GM23338 (cell line): ENCODE measurements at places on chromosomes 12 and 14. TPM values are rescaled to one million over a fixed set of nuclear protein-coding genes. Genes with fewer than 3 reads are reported as not detected.

Gene PLA2G1B
- total RNA-seq = not detected in 2 replicates

Gene HOXC11
- not detected in 2 replicates for total RNA-seq

Gene SIX6
- not detected in 2 replicates for total RNA-seq

- H3K36me3 ChIP-seq = no peaks in the 10 kb centered on the region
- DNase-seq = peak; percentile 86
- peaks cover 4% of the 10 kb centered on the region; the same call in 1 of the 2 replicates for H3K4me1 ChIP-seq
- no peak overlapping the region for H3K4me3 ChIP-seq
Observed at GRCh38 chr12:121916719-121917118, 1.7 kb upstream of the CFAP251 start.

- H3K27ac ChIP-seq = no peak overlapping the region
- DNase-seq = no peak
Observed at GRCh38 chr12:39006286-39006685, 100.9 kb upstream of the CPNE8 start.

- no peaks in the 10 kb centered on the region for H3K36me3 ChIP-seq
- H3K4me3 ChIP-seq = no peak overlapping the region
- H3K27me3 ChIP-seq = no peaks in the 10 kb centered on the region
Observed at GRCh38 chr12:81499809-81500208, 259.3 kb downstream of the PPFIA2 start.

- no peak for DNase-seq
- H3K4me1 ChIP-seq = peaks cover 33% of the 10 kb centered on the region
- H3K36me3 ChIP-seq = no peaks in the 10 kb centered on the region
- H3K27me3 ChIP-seq = no peaks in the 10 kb centered on the region
- H3K27ac ChIP-seq = no peak overlapping the region
Observed at GRCh38 chr12:113347-113746, 46.8 kb downstream of the IQSEC3 start.

- no peak overlapping the region for H3K4me3 ChIP-seq
- no peak for DNase-seq
- H3K27me3 ChIP-seq = no peaks in the 10 kb centered on the region
- peaks cover 11% of the 10 kb centered on the region for H3K4me1 ChIP-seq
- no peaks in the 10 kb centered on the region for H3K36me3 ChIP-seq
Observed at GRCh38 chr14:73140811-73141323, 4.6 kb downstream of the PSEN1 start.

GRCh38 chr12:131591714-131592709 lies 118.9 kb upstream of the SFSWAP start:
- no peaks in the 10 kb centered on the region for H3K4me1 ChIP-seq
- H3K4me3 ChIP-seq = no peak overlapping the region
- no peaks in the 10 kb centered on the region for H3K27me3 ChIP-seq
- no peak overlapping the region for H3K27ac ChIP-seq
- no peak for DNase-seq
